ENCODE measurements at places on chromosomes 7 and 10.

- DNase-seq = no peak
These were observed 3.1 kb downstream of the CPED1 start for GRCh38 chr7:120991581-120991980.

- DNase-seq = no peak
These were observed 14.5 kb downstream of the CAPZA2 start for GRCh38 chr7:116876664-116877442.

DNA sequence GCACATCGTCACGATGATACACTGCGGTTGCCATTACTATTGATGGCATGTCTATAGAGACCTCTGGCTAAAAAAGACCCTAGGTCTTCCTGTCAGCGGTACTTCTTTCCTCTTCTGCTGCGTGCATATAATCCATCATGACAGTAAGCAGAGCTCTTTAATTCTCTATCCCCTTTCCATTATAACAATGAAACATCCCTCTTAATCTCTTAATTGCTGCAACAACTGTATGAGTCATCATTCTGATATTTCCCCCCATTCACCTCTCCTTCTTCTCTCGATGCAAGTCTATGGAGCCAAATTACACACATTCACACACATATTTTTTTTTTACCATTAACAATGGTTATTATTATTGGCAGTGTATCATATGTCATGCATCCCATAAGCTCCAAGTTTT lies 45.2 kb upstream of the AKR1E2 start:
- DNase-seq = no peak

- DNase-seq = no peak
These were observed 3.7 kb downstream of the TMEM140 start for GRCh38 chr7:135151533-135151932.

DNA sequence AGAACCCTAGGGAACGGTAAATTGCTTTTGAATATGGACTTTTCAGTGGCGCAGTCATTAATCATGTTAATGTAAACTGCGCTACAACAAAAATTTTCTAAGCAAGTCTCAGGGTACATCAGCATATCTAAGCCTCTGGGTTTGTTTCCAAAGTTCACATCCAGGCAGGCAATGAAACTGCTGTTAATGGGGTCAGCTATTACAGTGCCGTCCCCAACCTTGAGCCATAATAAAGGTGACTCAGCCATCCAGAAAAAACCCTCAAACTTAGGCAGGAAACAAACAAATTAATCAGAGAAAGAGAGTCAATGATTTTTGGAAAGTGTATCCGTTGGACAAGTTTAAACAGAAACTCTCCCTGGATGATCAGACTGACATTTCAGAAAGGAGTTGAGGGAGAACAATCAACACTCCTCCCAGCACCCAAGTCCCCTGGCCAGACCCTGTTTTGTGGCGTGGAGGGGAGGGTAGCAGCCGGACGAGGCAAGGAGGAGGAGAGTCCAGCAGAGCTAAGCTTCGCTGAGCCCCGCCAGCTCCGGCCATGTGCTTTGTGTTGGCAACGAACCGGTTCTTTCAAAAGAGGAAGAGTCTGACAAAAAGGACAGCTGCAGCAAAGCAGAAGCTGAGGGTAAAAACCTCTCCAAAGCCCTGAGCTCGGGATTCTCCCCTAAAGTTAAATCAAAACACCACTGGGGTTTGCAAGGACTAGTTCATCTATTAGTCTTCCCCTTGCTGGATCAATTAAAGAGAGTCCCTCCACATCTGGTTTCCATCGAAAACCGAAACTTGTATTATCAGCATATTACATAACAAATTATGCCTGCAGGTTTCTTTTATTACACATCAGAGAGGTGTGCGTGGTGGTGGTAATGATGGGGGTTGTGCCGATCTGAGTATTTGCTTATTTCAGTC lies 3.6 kb downstream of the FAM53B start:
- DNase-seq = no peak

- DNase-seq = no peak
These were observed 12.6 kb downstream of the BLVRA start for GRCh38 chr7:43771128-43771527.

GRCh38 chr7:104848138-104848990 lies 165.6 kb upstream of the KMT2E start:
- DNase-seq = peak; percentile 18

- DNase-seq = no peak
These were observed 26.5 kb downstream of the GTF2IRD1 start for GRCh38 chr7:74479961-74480829.

DNA sequence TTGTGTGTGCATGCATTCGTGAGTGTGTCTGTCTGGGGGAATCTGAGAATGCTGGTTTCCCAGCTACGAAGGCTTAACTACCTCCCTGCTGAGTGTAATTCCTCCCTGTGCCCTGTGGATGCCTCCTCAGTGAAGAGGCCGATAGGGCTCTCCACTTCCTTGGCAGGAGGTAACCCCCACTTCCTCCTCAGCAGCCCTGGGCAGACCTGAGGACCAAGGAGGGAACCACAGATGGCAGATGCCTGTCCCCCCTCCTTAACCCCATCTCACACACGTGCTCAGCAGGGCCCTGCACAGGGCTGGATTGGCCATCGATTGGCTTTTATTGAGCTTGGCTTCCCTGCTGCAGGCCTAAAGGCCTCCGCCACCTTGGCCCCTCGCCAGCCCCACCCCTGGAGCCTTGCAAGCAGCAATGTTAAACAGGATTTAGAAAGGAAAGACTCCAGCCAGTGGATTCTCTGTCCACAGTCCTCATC lies 45.6 kb upstream of the LRRC4 start:
- DNase-seq = no peak

DNA sequence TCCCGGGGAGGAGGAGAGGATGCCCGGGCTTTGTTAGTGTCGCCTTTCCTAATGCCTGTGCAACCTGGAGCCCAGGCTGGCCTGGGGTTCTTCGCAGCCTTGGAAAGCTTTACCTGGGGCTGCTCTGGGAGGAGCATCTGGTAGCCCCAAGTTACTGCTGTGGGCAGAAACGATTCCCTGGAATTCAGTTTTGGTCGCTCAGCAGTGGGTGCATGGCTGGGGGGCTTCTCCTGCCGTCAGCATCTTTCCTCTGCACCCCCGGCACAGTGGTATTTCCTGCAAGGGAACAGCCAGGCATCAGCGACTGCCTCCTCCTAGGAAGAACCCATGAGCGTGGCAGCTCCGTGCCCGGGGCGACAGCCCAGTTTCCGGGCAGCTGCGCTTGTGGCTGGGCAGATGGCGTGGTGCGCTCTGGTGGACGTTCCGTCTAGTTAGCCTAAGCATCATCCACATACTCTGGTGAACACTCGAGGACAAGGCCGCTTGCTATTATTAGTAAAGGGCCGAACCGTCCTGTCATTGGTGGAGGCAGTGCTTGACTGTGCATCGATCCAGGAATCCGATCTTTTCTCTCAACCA lies 107.0 kb upstream of the BTBD16 start:
- no peak for DNase-seq

DNA sequence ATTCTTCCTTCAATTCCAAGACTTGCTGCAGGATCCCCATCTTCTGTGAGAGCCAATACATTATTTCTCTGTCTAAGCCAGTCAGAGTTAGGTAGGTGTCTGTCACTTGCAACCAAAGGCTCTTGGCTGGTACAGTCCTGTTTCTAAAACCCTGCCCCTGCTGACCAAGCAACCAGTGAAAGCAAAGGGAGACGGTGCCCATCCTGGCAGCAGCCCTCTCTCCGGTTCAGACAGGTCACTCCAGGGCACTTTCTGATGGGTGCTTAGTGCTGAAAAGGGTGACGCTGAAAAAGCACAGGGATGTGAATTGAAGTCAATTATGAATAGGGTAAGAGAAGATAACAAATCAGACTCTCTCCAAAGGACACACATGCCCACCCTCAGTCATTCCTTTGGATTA lies 37.5 kb downstream of the SPOCK2 start:
- DNase-seq = no peak

- no peak for DNase-seq
These were observed 2.5 kb downstream of the CHRM2 start for GRCh38 chr7:136870866-136871487.

GRCh38 chr10:34722404-34722803 lies 92.7 kb downstream of the PARD3 start:
- DNase-seq = no peak

DNA sequence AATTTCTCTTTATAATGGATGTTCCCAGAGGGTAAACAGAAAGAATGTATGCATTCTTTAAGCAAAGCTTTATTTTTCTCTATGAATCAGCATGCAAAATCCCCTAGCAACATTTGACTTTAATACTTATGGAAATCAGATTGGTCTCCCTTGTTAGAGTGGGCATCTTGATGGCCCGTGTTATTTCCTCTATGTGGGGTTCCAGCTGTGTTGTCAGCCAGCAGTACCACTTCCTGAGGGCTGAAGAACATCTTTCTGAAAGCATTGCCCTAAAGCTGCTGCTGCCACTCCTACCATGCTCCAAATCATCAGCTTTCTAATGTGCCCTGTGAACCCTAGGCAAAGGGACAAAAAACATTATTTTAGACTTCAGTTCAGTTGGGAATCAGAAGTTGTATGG lies 70.4 kb upstream of the HECTD2 start:
- DNase-seq = no peak

DNA sequence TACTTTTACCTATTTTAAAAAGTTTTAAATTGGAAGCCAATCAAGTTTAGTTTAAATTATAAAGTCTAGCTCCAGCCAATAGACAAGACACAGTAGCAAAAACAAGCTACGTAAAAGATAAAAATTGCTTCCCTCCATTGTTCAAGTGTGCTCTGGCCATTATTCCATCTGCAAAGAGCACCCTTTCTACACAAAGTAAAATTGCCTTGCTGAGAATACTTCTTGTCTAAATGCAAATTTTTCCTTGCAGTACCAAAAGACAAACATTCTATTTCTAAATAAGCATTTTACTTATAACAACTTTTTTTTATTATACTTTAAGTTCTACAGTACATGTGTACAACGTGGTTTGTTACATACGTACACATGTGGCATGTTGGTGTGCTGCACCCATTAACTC lies 75.9 kb upstream of the ZNF746 start:
- DNase-seq = no peak

GRCh38 chr7:128045766-128046165 lies 14.5 kb upstream of the LRRC4 start:
- DNase-seq = no peak

DNA sequence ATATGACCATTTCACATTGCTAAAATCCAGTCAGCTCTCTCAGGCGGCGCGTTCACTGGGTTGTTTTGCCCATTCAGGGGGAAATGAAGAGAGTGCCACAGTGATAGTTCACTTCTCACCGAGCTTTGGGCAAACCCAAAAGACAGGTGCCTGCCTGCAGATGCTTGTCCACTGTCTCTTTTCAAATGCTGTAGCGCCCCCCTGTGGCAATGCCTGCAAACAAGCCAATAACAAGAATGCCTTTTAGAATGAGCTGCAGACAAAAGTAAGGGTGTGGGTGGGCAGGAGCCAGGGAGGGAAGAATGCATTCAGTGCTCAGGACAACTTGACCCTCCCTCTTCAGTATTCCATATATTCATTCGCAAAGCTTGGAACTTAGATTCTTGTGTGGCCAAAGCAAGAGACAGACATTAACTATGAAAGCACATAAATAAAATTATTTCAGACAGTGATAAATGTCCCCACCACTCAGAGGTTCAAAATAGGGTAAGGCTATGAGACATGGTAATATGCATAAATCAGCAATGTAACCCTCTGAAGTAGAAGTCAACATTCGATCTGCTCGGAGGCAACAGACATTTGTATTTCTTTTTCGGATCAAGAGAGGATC lies 86.9 kb downstream of the JAZF1 start:
- DNase-seq = peak; percentile 31

GRCh38 chr7:82443547-82444219 lies at the start of gene CACNA2D1:
CACNA2D1 (minus strand) TSS chr7:82443777.
- peak; percentile 55 for DNase-seq

- no peak for DNase-seq
These were observed 758 bp upstream of the PNPLA8 start for GRCh38 chr7:108526768-108527017.

DNA sequence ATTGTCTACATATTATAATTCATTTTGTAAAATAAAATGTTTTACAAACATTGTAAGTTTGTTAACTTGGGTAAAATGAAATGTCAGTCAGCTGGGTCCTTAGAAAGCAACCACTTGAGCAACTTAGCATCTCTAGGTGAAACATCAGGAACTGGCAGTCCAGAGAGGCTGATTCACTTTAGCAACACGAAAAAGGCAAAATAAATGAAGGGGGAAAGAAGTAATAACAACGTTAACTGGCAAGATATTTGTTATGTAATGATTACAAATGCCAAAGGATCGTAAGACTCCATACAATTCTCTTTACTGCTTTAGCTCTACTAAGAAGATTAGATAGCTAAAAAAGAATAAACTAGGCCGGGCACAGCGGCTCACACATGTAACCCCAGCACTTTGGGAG lies 5.0 kb downstream of the PDZD8 start:
- DNase-seq = no peak

DNA sequence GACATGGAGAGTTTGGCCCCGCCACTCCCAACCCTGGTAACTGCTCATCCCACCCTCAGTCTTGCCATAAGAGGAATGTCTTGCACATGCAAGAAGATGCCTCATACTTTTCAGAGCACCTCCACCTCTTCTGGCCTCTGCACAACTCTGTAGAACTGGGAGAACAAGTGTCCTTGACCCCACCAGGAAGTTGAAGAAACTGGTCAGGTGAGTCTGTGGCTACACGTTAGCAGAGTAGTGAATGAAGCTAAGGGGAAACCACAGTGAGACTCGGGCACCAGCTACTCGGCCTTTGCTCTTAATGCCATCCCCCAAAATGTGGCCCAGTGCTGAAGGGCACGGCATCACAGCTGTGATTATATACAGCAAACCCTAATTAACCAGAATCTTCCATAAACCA lies 110.1 kb downstream of the ARID5B start:
- no peak for DNase-seq

GRCh38 chr7:142815134-142815533 lies 39.7 kb upstream of the EPHB6 start:
- DNase-seq = no peak

DNA sequence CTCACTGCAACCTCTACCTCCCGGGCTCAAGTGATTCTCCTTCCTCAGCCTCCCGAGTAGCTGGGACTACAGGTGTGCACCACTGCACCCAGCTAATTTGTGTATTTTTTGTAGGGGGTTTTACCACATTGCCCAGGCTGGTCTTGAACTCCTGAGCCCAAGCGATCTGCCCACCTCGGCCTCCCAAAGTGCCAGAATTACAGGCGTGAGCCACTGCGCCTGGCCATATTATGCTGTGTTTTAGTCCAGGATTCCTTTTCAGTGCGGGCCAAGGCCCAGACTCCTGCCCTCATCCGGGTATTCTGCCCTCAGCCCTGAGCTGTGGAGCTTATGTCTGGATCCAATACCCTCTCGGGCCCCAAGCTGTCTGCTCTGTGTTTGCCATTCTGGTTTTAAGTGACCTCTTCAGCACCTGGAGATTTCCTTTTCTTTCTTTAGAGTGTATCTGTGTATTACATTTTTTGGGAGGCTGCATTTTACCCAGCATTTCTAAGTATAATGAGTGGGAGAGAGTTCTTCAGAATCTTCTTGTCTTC lies 114.9 kb downstream of the BUB3 start:
- no peak for DNase-seq
